ENCODE measurements at places on chromosomes 7 and 10.

GRCh38 chr7:143329471-143330170, 13.7 kb downstream of the CLCN1 start:
- no peak for DNase-seq

GRCh38 chr10:110698782-110699201, 54.7 kb downstream of the RBM20 start:
- DNase-seq: no peak

- no peak for DNase-seq
Measured at GRCh38 chr7:139264220-139264619, 33.2 kb downstream of the UBN2 start.

GRCh38 chr7:24831240-24831639, 74.0 kb upstream of the GSDME start:
- DNase-seq: no peak

DNA sequence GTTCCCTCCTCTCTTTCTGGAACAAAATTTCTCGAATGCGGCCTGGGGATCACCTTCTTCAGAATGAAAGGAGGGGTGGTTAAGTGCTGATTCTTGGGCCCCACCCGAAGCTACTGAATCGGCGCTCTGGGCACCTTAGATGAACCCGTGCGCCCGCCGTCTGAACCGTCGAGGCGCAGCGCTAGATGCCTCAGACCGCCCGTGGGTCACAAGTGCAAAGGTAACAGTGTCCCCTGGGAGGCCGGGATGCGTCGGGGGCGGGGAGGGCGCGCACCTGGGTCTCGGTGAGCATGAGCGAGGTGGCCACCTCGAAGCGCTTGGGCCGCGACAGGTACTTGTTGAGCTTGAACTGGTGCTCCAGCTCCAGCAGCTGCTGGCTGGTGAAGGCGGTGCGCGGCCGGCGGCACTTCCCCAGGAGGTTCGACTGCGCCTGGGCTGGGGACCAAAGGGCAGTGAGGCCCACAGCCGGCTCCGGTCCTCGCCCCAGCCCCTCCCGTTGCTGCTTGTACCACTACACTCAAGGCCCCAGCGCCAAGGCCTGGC, 4.2 kb downstream of the MNX1 start:
- DNase-seq: no peak

DNA sequence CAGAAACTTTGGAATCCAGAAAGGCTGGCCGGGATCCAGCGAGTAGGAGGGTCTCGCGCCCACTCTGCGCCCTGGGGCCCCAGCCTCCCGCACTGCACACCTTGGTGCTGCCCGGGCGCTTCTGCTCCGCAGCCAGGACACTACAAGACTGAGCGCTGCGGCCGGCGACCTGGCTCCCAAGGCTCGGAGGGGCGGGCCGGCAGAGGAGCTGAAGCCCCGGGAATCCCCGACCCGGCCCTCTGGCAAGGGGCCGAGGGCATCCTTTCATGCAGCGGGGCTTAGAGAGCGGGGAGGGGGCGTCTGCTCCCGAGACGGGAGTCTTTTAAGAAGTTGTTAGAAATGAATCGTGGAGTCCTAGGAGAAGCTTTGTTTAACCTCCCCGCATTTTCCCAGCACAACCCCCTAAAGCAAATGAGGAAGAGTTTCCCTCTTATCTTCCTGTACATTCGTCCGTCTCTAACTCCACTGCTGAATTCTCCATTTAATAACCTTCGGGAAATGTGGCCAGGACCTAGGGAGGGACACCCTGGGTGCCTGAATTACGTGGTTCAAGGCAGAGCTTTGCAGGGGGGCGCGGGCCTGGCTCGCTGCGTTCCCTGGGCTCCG, 1.1 kb downstream of the VWC2 start:
- DNase-seq: no peak

DNA sequence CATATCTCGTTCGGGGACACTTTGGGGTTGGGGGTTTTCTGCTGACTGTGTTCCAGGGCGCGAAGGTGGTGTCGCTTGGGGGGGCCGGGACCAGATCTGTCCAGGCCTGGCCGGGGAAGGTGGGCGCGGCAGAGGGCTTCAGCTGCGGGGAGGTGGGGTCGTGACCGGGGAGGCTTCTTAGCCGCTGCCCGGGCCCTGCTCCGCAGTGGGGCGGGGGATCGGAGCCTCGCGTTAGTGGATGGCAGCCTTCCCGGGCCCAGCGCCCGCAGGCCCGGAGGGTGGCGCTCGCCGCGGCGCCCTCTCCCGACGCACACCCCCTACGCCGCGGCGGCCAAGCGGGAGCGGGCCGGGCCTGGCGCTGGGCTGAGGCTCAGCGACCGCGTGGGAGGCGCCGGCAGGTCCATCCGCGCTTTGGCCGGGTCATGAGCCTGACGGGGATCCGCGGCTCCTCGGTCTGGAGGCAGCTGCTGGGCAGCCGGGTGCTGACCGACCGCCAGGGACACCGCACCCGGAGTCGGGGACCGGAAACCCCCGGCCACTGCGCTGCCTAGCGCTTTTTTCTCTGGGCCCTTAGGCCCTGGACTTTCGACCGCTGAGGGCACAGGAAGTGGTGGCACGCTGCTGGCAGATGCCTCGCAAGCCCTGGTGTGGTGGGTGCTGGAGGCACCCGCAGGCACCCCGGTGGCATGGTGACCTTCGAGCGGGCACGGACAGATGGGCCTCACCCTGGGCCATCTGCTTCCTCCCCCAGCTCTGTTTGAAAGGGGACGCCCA, 1.2 kb downstream of the AGAP3 start:
- peak; percentile 30 for DNase-seq

GRCh38 chr7:32879460-32879859, 12.1 kb downstream of the KBTBD2 start:
- DNase-seq: no peak

GRCh38 chr10:102648889-102649796, 4.9 kb downstream of the TRIM8 start:
- DNase-seq: no peak

DNA sequence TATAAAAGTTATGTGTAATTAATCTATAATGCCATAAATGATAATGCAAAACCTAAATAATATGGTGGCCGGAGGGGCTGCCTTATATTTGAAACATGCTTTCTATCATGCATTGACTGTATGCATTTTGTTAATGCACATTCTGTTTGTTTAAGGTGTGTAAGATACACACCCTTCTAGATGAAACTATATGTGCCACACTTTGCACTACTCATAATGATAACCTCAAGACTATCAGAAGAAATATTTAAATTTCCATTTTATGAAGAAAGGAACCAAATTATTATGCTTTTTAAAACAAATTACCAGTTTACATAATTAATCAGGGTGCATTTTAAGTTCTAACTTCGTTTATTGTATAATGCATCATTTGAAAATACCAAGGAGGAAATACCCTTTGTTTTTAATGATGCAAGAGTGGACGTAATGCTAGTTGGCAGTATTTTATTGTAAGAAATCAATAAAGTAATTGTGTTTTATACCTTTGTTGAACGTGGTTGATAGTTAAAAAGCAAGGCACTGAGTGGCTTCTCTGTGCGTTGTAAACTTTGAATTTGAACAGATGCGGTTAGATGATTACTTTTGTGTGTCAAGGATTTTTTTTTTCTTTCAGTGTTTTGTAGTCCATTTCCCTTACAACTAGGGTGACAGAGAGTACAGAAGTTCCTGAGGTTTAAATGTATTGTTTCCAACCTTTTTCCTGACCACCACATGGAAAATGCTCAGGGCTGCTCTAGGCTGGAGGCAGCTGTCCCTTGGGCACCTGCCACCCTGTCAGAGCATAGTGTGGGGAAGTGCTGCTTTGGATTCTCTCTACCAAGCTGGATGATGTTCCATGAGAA, 21.6 kb downstream of the NRBF2 start:
- DNase-seq: no peak

- no peak for DNase-seq
Measured at GRCh38 chr10:69413221-69413865, 3.4 kb downstream of the TACR2 start.

- peak; percentile 82 for DNase-seq
Measured at GRCh38 chr10:31645786-31646185, 282.8 kb downstream of the ARHGAP12 start.

- DNase-seq: no peak
Measured at GRCh38 chr10:1662438-1663025, 74.8 kb downstream of the ADARB2 start.

DNA sequence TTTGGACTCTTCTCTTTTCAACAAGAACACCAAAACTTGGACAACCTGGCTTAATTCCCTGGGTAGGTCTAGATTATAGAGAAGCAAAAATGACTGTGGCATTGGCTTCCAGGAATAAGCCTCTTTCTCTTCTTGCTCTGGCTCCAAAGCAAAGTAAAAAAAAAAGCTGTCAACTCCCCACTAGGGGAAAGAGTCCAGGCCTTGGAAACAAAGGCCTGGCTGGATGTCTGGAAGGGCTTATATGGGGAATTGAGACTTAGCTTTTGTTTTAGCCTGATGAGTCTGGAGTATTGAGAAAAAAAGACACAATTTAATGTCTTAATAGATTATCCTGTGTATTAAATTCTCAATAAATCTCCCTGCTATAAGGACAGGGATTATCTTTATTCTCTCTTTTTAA, 300.6 kb downstream of the SORCS3 start:
- DNase-seq: no peak
